ENCODE measurements at places on chromosomes 1 and 21.

- no peak for DNase-seq
Measured at GRCh38 chr21:16797966-16798365, 714.9 kb upstream of the CXADR start.

GRCh38 chr21:35467566-35467965 is 418.5 kb upstream of the RUNX1 start:
- DNase-seq, result no peak

GRCh38 chr1:49136738-49137251 is 360.1 kb upstream of the BEND5 start:
- no peak for DNase-seq

DNA sequence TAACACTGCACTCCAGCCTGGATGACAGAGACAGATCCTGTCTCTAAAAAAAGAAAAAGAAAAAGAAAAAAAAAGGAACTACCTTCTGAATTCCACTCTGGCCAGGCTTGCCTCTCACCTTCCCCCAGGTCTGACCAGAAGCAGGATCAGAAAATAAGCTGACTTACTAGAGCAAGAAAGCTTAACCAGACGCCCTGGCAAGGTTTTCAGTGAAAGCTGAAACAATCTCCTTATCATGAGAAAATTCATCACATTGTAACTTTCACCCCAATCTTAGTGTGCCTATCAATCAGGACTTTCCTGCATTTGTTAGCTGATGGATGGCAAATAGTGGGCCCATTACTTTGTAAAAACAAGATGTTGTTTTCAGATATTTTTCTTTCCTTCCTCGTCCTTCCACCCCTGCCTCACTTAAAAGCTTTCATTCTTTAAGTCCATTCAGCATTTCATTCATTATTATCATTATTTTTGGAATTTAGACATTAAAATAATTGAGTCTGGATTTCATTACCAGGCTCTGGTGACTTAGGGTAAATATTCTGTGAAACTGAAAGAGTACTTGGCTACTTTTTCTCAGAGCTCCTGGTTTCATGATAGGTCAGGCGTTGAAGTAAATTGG is 96.5 kb upstream of the CD34 start:
- no peak for DNase-seq

DNA sequence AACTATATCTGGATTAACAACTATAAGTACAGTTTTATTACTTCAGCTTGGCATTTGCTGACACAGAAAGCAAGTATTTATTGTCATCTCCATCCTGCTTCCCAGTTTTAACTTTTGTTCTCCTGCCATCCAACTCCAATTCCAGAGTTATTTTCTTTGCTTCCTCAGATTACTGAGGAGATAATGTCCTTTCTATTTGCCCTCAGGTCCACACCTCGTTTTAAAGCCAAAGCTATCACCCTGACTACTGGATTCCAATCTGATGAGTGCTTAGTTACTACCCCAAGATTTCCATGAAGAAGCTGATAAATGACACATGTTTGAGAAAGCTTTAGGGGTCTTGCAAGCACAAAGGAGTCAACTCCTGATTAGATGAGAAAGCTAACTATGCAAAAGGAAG is 25.2 kb downstream of the ACKR1 start:
- DNase-seq, result no peak

- DNase-seq, result no peak
Measured at GRCh38 chr1:53587252-53587988, 128.2 kb downstream of the DMRTB1 start.

- DNase-seq, result no peak
Measured at GRCh38 chr1:73755649-73756048, 442.3 kb downstream of the LRRIQ3 start.

- DNase-seq, result no peak
Measured at GRCh38 chr21:38267991-38268863, 11.4 kb downstream of the KCNJ15 start.

- no peak for DNase-seq
Measured at GRCh38 chr21:17495680-17496079, 17.2 kb upstream of the CXADR start.

- DNase-seq, result no peak
Measured at GRCh38 chr1:94793296-94793656, 26.9 kb upstream of the SLC44A3 start.

DNA sequence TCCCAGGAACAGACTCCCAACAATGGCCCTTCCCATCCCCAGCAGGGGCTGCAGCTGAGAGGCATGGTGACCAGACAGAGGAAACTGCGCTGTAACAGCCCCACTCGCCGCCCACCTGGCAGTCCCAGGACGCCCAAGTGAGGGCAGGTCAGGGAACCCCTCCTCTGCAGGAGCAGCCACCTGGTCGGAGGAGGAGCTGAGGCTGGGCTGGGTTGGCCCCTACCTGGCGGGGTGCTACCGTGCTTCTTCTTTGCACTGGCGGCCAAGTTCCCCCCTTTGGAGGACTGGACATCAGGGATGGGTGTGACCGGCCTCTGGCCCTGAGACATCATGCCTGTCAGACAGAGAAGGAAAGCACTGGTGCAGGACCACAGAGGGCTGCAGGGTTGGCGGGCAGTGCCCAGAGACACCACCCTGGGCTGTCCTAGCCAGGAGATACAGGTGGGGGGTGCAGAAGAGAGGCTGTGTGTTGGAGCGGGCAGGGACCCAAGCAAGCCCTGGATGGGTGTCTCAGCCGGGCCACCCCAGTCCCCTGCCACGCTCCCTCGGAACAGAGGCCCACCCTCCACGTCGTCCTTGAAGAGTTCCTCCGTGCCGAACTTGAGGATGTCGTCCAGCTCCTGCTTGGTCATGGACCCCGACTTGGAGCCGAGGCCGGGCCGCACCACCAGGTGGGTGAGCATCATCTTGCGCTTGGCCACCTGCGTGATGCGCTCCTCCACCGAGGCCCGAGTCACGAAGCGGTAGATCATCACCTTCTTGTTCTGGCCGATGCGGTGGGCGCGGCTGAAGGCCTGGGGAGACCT is 51.6 kb downstream of the CHD5 start:
- no peak for DNase-seq

- no peak for DNase-seq
Measured at GRCh38 chr1:221781102-221781755, 39.3 kb upstream of the DUSP10 start.

GRCh38 chr1:83901547-83902155 is 97.3 kb downstream of the TTLL7 start:
- DNase-seq, result no peak

DNA sequence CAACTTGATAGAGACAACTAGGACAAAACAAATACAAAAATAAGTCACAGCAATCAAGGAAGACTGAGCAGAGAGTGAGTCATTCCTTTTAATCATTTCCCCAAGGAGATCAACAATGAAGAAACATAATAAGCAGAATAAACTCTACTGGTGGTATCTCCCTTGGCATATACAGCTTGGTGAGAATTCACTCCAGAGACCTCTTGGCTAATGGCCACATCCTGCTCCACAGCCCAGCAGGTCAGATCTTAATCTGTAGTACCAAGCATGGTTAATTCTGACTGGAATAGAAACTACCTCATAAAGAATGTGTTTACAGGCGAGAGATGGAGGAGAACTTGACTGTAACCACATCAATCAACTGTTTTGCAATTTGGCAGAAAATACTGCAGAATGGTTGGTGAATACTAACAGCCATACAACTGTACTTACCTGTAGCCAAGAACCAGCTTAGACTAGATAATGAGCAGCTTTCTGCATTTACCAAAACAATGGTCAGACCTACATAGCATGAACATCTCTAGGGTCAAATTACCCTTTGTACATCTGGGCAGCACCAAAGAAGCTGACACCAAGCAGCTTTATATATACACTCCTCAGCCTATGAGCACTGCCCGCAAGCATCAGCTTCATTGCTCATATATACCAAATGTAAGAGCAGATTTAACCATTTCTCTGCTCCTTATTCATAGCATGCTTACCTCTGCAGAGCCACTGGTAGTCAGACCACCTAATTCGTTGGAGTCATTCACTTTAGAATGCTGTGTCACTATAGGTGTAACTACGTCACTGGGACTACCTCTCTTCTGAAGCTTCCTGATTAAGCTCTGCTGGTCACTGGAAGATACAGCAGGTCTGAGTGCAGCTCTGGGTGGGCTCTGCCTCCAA is 51.0 kb downstream of the KIAA0319L start:
- DNase-seq, result no peak

DNA sequence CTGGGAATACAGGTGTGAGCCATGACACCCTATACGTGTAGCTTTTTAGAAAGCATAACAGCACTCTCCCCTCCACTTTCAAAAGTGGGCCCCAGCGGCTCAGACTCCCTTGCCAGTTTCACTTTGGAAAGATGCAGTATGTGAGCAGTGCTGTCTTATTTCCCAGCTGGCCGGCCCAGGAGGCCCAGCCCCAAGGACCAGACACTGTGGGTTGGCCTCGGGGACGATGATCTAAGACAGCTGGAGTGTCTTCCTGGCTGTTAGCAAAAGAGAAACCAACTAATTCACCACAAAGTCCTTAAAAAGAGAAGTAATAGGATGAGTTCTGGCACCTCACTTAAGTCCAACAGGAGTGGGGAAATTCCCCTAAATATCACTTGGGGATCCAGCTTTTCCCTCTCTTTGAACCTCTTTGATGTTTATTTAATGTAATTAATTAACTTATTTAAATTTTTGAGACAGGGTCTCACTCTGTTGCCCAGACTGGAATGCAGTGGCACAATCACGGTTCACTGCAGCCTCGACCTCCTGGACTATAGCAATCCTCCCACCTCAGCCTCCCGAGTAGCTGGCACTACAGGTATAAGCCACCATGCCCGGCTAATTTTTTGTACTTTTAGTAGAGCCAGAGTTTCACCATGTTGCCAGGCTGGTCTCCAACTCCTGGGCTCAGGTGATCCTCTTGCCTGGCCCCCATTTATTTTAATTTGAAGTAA is 17.6 kb upstream of the CLIC4 start:
- DNase-seq, result no peak

- peak; percentile 57 for DNase-seq
Measured at GRCh38 chr1:2556277-2556677, at the start of gene TNFRSF14. TSS of gene TNFRSF14 (plus strand) at chr1:2556371. CDS start at chr1:2556665, 294 bp downstream.

- no peak for DNase-seq
Measured at GRCh38 chr1:173097001-173097400, 46.3 kb upstream of the TNFSF18 start.

GRCh38 chr1:68976916-68977610 is 480.2 kb upstream of the DEPDC1 start:
- no peak for DNase-seq

GRCh38 chr1:213014642-213015041 is 1.0 kb downstream of the ANGEL2 start:
- DNase-seq, result no peak

GRCh38 chr1:208198236-208198635 is 45.9 kb downstream of the PLXNA2 start:
- no peak for DNase-seq

- DNase-seq, result no peak
Measured at GRCh38 chr1:16981269-16981849, 939 bp upstream of the MFAP2 start.
